ENCODE measurements at places on chromosomes 1 and 21. TPM values are rescaled to one million over a fixed set of nuclear protein-coding genes. Genes with fewer than 3 reads are reported as not detected.

The TNFRSF8 gene
- 0.73 TPM for total RNA-seq

The FAM151A gene
- total RNA-seq, result not detected

The GPR37L1 gene
- total RNA-seq, result not detected

The RGS13 gene
- 0.52 TPM for total RNA-seq

The PDE4B gene
- 518 TPM for total RNA-seq

The NEK2 gene
- 0.52 TPM for total RNA-seq
